MV-4-11 (cell line): ENCODE measurements at places on chromosomes 12 and 14.
A peak's percentile ranks its signal among the peaks of the same experiment; 100 is the strongest.

DNA sequence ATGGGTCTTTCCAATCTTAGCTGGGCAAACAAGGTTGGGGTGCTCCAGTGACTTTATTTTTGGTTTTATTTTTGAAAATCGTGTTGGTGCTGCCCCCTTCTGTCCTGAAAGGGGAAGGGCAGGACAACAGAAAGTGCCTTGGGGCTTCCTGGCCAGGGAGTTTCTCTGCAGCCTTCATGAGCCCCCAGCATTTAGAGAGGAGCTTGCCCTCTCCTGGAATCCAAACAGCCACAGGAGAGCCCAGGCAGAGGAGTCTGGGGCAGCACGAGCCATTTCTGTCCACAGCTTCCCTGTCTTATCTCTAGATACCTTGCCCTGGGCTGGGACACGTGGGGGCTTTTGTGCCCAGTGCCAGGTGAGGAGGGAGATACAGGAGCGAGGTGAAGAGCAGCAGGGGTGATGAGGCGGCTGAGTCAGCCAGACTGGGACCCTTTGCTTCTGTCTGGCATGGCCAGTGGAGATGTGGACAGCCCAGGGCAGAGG, 4.4 kb upstream of the C1RL start:
- peak; percentile 28 for DNase-seq

DNA sequence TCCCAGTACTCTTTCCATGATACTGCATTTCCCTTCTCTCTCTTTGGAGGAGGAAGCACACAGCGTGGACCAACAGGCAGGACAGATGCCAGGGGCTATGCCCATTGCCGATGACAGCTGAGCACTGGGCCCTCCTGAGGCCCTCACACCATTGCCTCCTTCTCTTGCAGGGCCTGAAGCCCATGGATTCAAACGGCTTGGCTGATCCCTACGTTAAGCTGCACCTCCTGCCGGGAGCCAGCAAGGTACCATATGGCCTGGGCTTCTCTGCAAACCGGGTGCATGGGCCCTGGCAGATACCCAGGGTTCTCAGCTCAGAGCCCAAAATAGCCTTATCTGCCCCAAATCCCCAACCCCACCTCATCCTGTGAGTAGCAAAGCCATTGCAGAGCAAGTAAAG, 25.2 kb upstream of the OAS1 start:
- no peak for DNase-seq

DNA sequence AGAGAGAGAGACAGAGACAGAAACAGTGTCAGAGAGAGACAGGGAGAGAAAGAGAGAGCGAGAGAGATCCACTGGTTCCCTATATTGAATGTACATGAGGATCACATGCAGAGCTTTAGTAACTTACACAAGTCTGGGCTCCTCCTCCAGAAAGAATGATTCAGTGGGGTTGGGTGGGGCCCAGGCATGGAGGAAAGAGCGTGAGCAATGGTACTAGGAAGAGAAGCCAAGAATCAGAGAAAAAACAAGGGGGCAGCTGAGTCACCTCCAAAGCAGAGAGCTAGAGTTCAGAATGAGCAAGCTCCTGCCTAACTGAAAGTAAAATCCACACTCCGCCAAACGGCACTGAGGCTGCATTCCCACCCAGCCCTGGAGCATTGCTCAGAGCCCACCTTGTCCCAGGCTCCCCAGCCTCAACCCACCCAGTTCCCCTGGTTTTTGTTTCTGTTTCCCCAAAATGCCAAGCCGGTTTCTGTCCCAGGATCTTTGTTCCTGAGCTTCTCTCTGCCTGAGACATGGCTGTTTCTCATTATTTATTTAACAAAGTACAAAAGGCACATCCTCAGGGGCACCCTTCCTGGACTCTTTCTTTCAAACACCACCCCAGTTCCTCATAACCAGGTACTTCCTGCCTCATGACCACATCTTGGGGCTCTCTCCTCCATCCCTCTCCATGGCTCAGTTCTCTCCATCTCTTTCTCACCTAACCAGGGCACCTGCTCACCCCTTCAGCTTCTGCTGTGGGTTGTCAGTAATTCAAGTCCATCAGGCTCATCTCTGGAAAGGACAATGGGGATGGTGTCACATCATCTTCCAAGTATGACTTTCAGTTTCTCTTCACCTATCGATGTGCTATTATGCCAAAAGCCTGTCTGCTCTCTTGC, 670.3 kb upstream of the TBX3 start:
- peak; percentile 91 for DNase-seq

GRCh38 chr14:52429451-52429850, 115.3 kb downstream of the PTGER2 start:
- DNase-seq = no peak

GRCh38 chr14:103693515-103693914, 21.7 kb downstream of the XRCC3 start:
- no peak for DNase-seq

- DNase-seq = no peak
Observed at GRCh38 chr12:8637666-8638065, 25.0 kb downstream of the MFAP5 start.

DNA sequence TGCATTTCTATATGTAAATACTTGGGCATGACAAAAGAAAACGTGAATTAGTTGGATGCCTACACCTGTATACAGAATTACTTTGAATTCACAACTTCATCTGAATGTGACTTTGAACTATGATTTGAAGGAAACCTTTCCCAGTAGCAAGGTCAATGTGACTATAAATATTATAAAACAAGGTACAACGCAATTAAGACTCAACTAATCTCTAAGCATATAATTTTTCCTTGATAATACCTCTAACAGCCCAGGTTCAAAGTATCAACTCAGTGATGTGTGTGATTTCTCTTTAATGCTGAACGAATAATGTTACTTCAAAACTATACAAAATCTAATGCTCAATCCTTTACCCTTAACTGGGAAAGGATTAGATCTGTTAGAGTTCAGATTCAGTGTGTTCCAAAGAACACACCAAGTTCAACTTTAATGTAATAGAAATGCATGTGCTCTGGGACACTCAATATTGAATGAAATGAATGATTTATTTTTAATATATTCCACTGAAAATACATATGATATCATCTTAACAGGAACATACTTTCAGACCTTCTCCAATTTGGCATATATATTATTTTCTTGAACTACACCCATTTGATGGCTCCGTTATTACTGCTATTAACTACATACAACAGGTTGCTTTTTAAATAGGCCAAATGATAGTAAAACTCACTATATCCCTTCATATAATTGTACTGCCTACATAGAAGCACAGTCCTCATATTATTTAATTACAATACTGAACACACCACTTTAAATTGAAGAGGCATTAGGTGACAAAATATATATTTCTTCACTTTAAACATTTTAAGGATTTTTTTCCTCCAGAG, 40.1 kb upstream of the MTERF2 start:
- no peak for DNase-seq

- peak; percentile 46 for DNase-seq
Observed at GRCh38 chr12:62331306-62331705, 71.1 kb downstream of the USP15 start.

DNA sequence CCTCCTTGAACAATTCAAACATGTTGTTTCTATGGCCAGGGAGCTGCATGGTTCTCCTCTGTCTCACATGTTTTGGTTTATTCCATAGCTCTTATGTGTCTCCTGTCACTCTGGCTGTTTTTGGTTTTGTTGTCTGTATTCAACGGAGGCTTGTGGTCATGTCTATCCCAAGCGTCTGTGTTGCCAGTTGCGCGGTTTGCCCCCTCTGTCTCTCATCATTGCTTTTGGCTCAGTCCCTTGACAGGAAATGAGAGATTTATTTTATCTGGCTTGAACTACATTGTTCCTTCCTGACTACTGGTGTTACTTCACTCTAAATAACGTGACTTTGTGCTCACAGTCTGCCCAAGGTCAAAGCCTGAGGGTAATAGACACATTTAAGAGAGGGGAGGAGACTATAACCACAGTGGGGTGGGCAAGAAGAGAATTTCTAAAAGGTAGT, 96.4 kb upstream of the SOX5 start:
- no peak for DNase-seq

DNA sequence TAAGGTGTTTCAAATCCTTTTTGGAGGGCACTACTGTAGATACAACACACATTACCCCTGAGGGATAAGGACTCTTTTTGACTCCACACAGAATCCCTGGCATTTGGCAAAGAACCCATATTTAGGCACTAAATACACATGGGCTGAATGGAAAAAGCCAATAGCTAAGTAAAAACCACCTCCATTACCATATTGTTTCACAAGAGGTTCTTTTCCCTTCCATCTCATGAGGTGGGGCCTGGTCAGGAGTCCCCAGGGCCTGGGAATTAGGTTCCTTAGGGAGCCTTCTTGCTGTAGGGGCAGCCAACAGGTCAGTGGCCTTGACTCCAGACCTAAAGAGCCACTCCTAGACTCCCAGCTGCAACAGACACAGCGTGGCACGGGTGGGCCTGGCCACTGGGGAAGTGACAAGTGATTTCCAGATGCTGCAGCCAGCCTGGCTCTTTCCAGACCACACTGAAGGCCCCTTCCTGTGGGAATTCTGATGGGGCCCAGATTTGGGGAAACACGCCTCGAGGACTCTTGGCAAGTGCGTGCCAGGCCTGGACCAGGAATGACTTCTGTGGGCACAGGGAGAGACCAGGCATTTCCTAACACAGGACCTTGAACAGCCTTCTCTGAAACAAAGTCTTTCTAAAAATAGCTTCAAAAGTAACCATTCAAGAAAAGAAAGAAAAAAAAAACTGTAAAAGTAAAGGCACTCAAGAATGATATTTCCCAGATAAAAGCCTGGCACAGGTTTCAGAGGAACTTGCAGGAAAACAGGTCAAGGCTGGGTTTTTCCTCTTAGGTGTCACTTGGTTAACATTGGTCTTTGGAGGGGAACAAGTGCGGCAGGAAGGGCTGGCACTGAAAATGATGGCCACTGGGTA, 18.1 kb downstream of the SSH1 start:
- no peak for DNase-seq

DNA sequence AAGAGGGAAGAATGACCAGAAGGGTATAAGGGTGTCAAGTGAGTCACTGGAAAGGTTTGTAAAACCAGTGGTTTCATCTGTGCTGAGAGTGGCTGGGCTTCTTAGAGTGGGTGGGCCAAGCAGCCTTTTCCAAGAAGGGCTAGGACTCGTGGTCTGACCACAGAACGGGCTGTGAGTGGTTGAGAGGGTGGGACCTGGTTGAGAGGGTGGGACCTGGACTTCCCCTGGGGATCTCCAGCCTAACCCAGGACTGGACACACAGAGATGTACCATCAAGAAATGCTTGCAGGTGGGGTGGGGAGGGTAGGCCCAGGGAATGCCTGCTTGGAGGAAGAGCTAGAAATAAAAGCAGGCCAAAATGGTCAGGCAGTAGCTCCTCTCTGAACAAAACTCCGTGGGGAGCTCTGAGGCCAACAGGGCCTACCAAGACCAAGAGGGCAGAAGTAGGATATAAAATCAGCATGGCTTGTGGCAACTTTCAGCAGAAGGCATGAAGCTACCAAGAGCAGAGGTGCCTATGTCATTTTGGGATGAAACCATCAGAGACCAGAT, 140.5 kb downstream of the FOXN3 start:
- peak; percentile 81 for DNase-seq

- DNase-seq = peak; percentile 88
Observed at GRCh38 chr12:40208707-40209446, 15.9 kb upstream of the LRRK2 start.

DNA sequence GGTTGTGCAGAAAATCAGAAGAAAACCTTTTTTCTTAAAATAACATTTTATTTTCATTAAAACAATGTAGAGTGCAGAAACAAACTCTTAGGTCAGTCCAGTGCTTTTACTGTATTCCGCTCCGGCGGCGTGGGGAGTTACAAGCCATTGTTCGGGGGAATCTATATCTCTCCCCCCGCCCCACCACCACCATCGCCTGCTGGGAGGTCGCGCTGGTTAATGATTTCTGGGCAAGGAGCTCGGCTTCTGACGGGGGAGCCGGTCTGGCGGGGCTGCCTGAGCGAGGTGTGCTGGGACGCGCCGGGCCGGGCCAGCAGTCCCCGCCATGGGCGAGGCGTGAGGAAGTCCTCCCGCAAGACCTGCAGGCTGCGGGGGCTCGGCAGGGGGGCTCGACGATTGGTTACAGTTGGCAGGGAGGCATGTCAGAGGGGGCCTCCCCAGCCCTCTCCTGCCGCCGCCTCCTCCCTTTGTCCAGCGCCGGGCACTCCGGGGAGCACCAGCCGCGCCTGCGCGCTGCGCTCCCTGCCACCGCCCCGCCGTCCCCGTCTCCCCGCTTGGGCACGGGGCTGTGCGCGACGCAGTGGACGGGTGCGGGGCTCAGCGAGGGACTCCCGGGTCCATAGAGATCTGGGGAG, 1.0 kb upstream of the DUSP6 start:
- peak; percentile 28 for DNase-seq

DNA sequence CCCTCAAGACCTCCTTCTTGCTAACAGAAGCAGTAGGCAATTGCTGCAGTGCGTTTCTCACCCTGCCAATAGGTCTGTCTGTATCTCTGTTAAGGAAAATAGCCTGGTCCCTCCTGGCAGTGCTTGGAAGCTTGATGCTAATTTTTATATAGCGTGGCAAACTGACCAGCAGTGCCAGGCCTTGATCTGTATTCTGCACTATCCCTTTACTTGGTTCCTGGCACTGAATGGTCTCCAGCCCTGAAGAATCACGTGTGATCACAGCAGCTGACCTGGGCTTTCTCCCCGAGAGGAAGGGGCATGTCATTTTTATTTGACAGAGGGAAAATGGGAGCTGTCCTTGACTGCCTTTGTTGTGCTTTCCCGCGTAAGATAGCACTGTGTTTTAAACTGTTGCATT, 48.7 kb upstream of the TRAF3 start:
- no peak for DNase-seq
